ENCODE measurements at places on chromosomes 16 and 17.

DNA sequence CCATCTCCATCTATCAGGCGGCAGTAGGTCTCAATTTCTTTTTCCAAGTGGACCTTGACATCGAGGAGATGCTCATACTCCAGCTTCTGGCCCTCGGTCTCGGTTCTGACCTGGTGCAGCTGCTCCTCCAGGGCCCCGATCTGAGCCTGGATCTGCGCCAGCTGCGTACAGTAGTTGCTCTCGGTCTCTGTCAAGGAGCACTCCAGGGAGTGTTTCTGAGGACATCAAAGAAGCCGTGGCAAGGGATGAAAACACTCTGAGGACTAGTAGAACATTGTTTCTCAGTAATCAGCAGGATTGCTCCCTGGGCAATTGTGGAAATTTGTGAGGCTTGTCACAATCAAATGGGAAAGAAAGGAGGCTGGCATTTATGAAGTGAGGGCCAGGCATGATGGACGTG is 5.9 kb downstream of the KRT28 start:
- DNase-seq, result no peak

- DNase-seq, result no peak
These were observed 26.9 kb upstream of the COX10 start for GRCh38 chr17:14042411-14042810.

GRCh38 chr16:19307587-19308241 is 22.2 kb downstream of the CLEC19A start:
- no peak for DNase-seq

DNA sequence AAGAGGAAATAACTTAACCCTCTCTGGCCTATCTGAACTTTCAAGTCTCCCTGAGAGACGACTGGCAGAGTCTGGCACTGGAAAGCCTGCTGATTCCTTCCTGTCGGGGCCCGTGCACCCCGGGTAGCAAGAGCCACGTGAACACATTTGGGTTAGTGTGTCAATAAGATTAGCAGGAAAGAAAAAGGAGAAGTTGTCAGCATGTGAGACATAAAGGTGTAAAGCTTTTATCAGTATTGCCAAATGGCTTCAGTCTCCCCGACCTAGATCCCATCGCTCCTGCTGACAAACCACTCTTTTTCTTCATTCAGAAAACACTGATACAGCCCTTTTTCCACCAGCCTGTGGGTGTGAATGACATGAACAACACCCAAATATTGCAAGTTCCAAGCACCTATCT is 74.4 kb downstream of the CCT6B start:
- DNase-seq, result no peak

- no peak for DNase-seq
These were observed 13.3 kb downstream of the GRB7 start for GRCh38 chr17:39751016-39751543.

DNA sequence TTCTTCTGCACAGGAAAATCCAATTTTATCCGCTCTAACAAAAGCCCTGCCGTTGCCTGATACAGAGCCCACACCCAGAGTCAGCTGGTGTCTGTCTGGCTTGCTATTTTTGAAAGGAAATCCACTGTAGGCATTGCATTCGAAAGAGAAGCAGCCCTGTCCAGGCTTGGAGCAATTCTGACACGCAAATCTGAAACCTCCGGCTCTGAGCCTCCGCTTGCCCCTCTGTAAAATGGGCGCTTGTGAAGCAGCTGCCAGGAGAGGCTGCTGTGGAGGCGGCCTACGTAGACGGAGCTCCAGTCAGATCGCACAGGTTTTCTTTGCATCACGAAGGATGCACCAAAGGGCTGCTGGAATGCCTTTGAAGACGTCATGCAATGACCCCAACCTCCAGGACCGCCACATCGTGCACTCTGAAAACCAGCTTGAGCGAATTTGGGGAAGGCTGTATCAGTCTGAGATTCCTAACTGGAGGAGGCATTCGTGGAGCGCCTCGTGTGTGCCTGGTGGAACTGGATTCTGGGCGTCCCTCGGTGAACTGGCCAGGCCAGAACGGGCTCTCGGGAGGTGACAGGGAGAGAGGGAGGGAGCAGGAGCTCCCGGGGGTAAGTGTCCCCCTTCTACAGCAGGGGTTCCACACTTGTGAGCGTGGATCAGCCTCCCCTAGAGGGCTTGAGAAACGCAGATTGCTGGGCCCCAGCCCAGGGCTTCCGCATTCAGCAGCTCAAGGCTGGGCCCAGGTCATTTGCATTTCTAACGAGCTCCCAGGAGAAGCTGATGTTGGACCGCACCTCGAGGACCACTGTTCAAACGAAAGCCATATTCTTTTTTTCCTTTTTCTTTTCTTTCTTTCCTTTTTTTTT is 215.5 kb downstream of the MRTFB start:
- DNase-seq, result no peak
